ENCODE measurements at places on chromosomes 2 and 18. TPM values are rescaled to one million over a fixed set of nuclear protein-coding genes. Genes with fewer than 3 reads are reported as not detected.
A peak's percentile ranks its signal among the peaks of the same experiment; 100 is the strongest.

DNA sequence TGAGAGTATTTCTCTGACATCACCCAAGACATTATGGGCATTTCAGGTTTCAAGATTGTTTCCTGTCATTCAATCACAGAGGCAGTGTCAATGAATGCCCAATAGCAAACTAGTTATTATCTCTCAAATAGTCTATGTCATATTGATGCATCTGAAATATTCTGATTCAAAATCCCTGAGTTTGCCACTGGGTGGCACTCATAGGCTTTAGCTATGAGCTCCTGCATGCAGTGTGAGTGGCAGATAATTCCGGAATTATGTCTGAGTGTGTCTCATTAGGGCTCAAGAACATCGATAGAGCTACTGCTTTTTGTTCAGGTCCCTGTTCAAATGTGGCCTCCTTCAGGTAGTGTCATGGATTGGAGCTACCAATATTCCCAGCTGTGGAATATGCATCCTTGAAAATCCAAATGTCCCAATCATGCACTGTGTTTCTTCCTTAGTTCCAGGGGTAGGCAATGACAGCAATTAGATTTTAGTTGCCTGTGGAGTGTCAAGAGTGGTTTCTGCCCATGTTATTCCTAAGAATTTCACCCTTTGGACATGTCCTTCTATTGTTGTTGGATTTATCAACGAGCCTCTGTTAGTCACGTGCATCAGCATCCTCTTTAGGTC is 7.8 kb upstream of the OR6B3 start:
- H3K27ac ChIP-seq, result no peak overlapping the region
- peaks cover 17% of the 10 kb centered on the region for H3K27me3 ChIP-seq
- no peaks in the 10 kb centered on the region for H3K4me1 ChIP-seq
- no peaks in the 10 kb centered on the region for H3K36me3 ChIP-seq

GRCh38 chr2:179511105-179511789 is 246.6 kb upstream of the SESTD1 start:
- no peak overlapping the region for H3K27ac ChIP-seq
- no peaks in the 10 kb centered on the region for H3K36me3 ChIP-seq
- no peak for DNase-seq
- no peaks in the 10 kb centered on the region for H3K27me3 ChIP-seq
- no peaks in the 10 kb centered on the region for H3K4me1 ChIP-seq

GRCh38 chr2:197054437-197054836 is 127.9 kb upstream of the PGAP1 start:
- peaks cover 21% of the 10 kb centered on the region for H3K4me1 ChIP-seq
- H3K4me3 ChIP-seq, result no peak overlapping the region
- DNase-seq, result no peak
- H3K27ac ChIP-seq, result peak overlapping the region; percentile 76
- no peaks in the 10 kb centered on the region for H3K27me3 ChIP-seq
- peaks cover 70% of the 10 kb centered on the region for H3K36me3 ChIP-seq

PSMD1 gene
- 112 TPM for total RNA-seq

- no peak overlapping the region for H3K4me3 ChIP-seq
- no peaks in the 10 kb centered on the region for H3K27me3 ChIP-seq
- peaks cover 22% of the 10 kb centered on the region for H3K4me1 ChIP-seq
- H3K27ac ChIP-seq, result no peak overlapping the region
- no peak for DNase-seq
Measured at GRCh38 chr2:69779258-69780001, 37.5 kb downstream of the ANXA4 start.

- H3K4me1 ChIP-seq, result peaks cover 34% of the 10 kb centered on the region
- no peak overlapping the region for H3K4me3 ChIP-seq
- H3K27me3 ChIP-seq, result no peaks in the 10 kb centered on the region
- no peak overlapping the region for H3K27ac ChIP-seq
Measured at GRCh38 chr2:216139884-216140283, 30.7 kb downstream of the XRCC5 start.

MYL12A gene
- total RNA-seq, result 451 TPM

GRCh38 chr2:23614701-23615100 is 229.7 kb downstream of the KLHL29 start:
- H3K27me3 ChIP-seq, result no peaks in the 10 kb centered on the region
- peaks cover 13% of the 10 kb centered on the region for H3K4me1 ChIP-seq
- H3K36me3 ChIP-seq, result no peaks in the 10 kb centered on the region
- no peak overlapping the region for H3K27ac ChIP-seq
- no peak for DNase-seq

DNA sequence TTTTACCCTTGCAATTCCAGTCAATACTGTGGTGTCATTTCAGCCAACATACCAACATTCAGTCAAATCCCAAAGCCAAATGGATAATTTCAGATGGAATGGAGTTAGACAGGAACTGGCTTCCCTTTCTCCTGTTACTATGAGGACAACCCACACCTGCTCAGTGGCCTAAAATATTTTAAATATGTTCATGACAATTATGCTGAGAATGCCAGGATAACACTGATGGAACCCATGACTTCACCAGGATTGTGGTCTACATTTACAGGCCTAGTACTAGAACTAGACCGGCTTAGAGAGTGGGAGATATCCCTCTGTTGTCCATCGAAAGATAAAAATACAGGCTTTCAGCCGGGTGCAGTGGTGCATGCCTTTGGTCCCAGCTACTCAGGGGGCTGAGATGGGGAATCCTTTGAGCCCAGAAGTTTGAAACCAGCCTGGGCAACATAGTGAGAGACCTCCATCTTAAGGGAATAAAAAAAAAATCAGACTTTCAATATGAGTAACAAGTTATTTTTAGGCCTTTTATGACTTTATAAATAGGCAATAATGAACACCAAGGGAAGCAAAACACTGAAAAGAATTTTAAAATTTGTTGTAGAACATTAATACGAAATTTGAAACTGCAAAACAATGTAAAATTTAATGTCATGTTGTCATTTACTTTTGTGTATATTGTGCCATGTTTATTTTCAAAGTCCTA is 14.2 kb downstream of the GPATCH11 start:
- H3K27me3 ChIP-seq, result no peaks in the 10 kb centered on the region
- H3K36me3 ChIP-seq, result peaks cover 38% of the 10 kb centered on the region
- DNase-seq, result no peak
- H3K27ac ChIP-seq, result no peak overlapping the region

Measured in activated CD4-positive, alpha-beta T cell treated with anti-CD3 and anti-CD28 coated beads for 36 hours (primary cell).